H9 (cell line): ENCODE measurements at places on chromosomes 6 and 20.
A peak's percentile ranks its signal among the peaks of the same experiment; 100 is the strongest.

- H3K4me3 ChIP-seq, result no peak overlapping the region
- no peak overlapping the region for H3K27ac ChIP-seq
- DNase-seq, result no peak
- H3K36me3 ChIP-seq, result peaks cover 21% of the 10 kb centered on the region
Observed at GRCh38 chr6:105346052-105346451, 56.8 kb downstream of the PREP start.

- no peak overlapping the region for H3K4me3 ChIP-seq
- H3K27me3 ChIP-seq, result no peaks in the 10 kb centered on the region
- H3K27ac ChIP-seq, result no peak overlapping the region
- 0 out of 2 replicates have a peak, but pooled peaks cover 2% of the 10 kb centered on the region for H3K4me1 ChIP-seq
Observed at GRCh38 chr6:40841721-40842120, 197.3 kb downstream of the UNC5CL start.

DNA sequence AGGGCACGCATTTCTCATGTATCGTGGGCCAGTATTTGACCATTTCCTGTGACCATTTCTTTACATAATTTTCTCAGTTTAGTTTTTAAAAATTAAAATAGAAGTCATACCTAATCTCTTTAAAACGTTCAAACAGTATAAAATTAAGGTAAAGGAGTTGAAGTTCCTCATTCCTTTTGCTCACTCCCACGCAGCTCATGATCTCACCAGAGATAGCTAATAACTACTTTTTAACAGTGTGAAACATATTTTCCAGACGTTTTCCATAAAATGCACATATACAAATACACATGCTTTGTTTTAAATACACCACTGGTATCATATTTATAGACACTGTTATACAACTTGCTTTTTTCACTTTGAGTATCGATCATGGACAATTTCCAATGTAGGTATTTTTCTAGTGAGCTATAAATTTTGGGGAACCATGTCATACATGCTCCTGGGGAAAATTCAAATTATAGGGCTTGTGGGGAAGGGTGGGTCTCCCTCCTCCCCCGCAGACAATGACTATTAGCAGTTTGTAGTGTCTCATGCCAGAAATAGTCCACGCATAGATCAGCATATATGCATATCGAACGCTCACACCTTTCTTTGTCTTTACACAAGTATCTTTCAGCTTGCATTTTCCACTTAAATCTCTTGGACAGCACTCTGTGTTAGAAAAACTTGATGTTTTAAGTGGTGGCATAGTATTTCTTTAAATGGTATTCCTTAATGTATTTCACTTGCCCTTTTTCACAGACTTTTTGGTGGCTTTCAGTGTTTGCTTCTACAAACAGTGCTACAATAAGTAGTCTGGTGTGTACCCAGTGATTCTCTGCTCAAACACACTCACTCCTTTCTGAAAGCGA is 145.5 kb upstream of the ZNF217 start:
- peaks cover 32% of the 10 kb centered on the region for H3K4me1 ChIP-seq
- H3K36me3 ChIP-seq, result no peaks in the 10 kb centered on the region
- H3K27me3 ChIP-seq, result no peaks in the 10 kb centered on the region
- no peak for DNase-seq

DNA sequence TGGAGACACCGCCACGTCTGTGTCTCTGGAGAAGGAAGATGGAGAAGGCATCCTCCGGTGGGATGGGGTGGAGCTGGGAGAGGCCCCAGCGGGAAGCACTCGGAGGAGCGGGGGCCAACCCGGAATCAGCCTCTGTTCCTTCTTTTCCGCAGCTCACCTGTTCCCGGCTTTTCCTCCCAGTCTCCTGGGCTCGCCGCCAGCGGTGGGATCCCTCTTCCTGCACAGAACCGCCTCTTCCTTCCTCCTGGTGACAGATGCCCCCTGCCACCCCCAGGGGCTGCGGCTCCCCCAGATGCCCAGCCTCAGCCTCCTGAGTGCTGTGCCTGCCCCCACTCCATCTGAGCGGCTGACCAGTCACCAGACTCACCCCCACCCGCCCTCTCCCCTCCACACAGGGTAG is 23.3 kb downstream of the RAMACL start:
- 0 out of 2 replicates have a peak, but pooled peaks cover 5% of the 10 kb centered on the region for H3K4me1 ChIP-seq
- H3K36me3 ChIP-seq, result no peaks in the 10 kb centered on the region
- H3K27ac ChIP-seq, result no peak overlapping the region
- no peak overlapping the region for H3K4me3 ChIP-seq

- H3K36me3 ChIP-seq, result no peaks in the 10 kb centered on the region; the same call in 2 of the 3 replicates
- peak; percentile 70 for DNase-seq
- peak within 1 kb of the TSS; percentile 84 for H3K4me3 ChIP-seq
- H3K27ac ChIP-seq, result no peak within 1 kb of the TSS
Observed at GRCh38 chr6:105179244-105180065, at the start of gene POPDC3. Gene POPDC3 (minus strand): TSS chr6:105180014. CDS start chr6:105161909, 18,105 bp downstream.

- no peak for DNase-seq
- H3K27me3 ChIP-seq, result no peaks in the 10 kb centered on the region
- H3K27ac ChIP-seq, result no peak overlapping the region
- H3K4me3 ChIP-seq, result no peak overlapping the region
Observed at GRCh38 chr6:124430740-124431318, 531.4 kb upstream of the RNF217 start.

DNA sequence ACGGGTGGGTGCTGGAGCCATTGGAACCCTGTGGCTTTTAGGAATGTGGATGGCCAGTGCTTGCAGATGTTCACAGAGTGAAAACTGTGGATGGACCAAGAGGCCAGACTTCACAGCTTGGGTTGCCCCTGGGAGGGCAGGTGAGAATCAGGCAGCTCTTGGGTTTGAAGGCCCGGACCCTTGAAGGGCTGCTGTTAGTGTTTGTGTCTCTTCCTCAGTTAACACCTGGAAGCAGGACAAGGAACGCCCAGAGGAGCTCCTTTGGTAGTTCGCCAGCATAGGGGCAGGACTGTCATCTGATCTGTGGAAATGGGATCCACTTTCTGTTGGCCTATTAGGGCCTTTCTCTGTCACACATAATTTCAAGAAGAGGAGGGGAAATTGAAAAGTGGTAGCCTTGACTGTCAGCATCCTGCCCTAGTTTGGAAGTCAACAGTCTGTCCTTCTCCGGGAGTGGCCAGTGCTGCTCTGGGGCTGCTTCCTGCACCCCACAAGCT is 43.6 kb downstream of the RIOK1 start:
- H3K4me3 ChIP-seq, result no peak overlapping the region
- no peak for DNase-seq
- H3K27ac ChIP-seq, result no peak overlapping the region

GRCh38 chr6:164045082-164045481 is 630.6 kb downstream of the QKI start:
- H3K27me3 ChIP-seq, result no peaks in the 10 kb centered on the region
- no peak overlapping the region for H3K4me3 ChIP-seq
- no peaks in the 10 kb centered on the region for H3K4me1 ChIP-seq
- peaks cover 16% of the 10 kb centered on the region for H3K36me3 ChIP-seq
- DNase-seq, result no peak

DNA sequence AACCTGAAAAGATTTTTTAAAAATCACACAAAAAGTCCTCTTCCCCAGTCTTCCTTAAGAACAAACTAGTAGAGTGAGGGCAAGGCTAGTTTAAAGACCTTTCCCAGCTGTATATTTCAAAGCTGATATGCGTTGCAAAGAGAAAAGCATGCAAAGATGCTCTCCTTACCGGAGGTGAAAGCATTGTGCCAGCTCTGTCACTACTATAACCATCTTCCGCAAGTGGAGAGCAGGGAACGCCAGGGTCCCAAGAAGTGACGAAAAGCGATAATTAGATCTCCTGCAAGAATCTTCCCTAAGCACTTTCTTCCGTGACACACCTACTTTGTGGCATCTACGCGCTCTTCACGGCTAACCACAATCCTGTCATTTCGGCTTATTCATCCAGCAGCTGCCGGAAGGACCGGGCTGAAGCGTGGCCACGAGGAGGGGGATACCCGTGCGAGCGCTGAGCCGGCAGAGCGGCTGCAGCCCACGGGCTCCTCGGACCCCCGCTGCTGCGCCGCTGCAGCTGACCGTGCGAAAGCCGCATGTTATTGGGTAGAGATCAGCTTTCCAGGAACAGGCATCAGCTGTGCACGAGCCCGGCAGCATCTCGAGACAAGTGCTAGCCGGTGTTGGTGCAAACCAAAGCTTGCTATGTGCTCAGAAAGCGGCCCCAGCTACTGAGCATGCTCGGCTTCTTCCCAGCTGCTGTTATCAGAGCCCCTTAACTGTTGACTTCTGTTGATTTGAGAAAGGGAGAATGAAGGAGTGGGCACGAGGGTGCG is 57.2 kb upstream of the ARHGAP18 start:
- peak overlapping the region; percentile 81 for H3K4me3 ChIP-seq
- peak; percentile 77 for DNase-seq
- H3K27me3 ChIP-seq, result no peaks in the 10 kb centered on the region
- no peaks in the 10 kb centered on the region for H3K36me3 ChIP-seq
- H3K4me1 ChIP-seq, result no peaks in the 10 kb centered on the region
- H3K27ac ChIP-seq, result no peak overlapping the region

- H3K4me3 ChIP-seq, result no peak overlapping the region
- no peaks in the 10 kb centered on the region for H3K27me3 ChIP-seq
- no peaks in the 10 kb centered on the region for H3K4me1 ChIP-seq
- no peak for DNase-seq
- H3K36me3 ChIP-seq, result peaks cover 86% of the 10 kb centered on the region
Observed at GRCh38 chr6:35850208-35850607, 45.1 kb downstream of the LHFPL5 start.
